ENCODE measurements at places on chromosomes 1 and 21. TPM values are rescaled to one million over a fixed set of nuclear protein-coding genes. Genes with fewer than 3 reads are reported as not detected.
A peak's percentile ranks its signal among the peaks of the same experiment; 100 is the strongest.

DNA sequence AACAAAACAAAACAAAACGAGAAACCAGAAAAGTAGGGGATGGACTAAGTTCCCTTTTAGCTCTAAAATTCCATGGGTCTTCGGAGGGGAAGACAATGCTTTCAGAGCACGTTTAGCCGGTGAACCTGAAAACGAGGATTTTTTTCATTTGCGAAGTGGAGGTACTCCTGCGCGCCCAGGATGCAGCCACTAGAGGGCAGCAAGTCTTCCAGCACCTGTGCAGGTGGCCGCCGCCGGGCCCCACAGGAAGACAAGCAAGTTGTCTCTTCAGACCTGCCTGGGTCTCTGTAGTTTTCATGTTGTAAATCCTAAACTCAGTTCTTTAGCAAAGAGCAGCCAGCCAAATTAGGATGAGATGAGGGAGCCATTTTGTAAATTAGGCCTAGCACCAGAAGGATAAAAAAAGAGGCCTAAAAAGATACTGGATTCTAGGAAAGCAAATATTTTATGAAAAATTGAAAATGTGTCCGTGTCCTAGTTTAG, 17.7 kb upstream of the SNX27 start:
- H3K27me3 ChIP-seq = no peaks in the 10 kb centered on the region
- no peak overlapping the region for H3K4me3 ChIP-seq
- H3K27ac ChIP-seq = peak overlapping the region; percentile 27

DNA sequence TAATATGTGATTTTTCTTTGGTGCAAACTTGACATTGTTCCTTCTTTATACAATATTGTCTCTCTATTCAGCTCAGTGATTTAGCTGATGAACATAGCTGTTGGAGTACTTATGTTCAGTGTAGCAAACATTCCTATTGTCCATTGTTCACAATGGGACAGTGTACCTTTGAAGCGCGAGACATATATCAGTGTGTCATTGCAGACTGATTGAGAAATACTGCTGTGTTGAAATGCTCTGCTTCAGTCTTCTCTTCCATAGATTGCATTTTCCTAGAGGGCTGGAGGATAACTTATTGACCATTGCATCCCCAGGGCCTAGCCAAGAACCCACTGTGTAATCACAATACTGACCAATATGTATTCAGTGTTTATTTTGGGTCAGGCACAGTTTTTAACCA, 46.5 kb downstream of the HLX start:
- no peak overlapping the region for H3K27ac ChIP-seq
- no peaks in the 10 kb centered on the region for H3K4me1 ChIP-seq
- peaks cover 62% of the 10 kb centered on the region for H3K27me3 ChIP-seq
- DNase-seq = no peak
- no peak overlapping the region for H3K4me3 ChIP-seq

- no peak for DNase-seq
- H3K4me1 ChIP-seq = no peaks in the 10 kb centered on the region
- H3K27me3 ChIP-seq = peaks cover 76% of the 10 kb centered on the region
- no peak overlapping the region for H3K4me3 ChIP-seq
Observed at GRCh38 chr1:25082995-25083394, 149.3 kb downstream of the SYF2 start.

- no peak for DNase-seq
- no peaks in the 10 kb centered on the region for H3K4me1 ChIP-seq
Observed at GRCh38 chr1:201964261-201964660, 9.0 kb downstream of the TIMM17A start.

DNA sequence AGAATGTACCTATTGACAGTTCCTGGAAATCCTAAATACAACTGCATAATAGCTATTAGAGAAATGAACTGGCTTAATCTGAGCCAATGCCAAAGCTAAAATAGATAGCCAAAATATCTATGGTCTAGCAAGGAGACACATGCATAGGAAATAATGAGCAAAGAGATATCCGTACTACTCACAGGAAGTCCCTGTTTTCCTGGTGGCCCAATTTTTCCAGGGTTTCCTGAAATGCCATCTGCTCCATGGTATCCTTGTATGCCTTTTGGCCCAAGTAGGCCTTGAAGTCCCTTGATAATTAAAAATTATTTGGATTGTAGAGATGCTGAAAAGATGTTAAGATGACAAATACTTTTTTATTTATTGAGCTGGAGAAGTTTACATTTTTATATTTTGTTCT, 108.4 kb upstream of the ZNHIT6 start:
- no peak for DNase-seq
- no peaks in the 10 kb centered on the region for H3K27me3 ChIP-seq
- H3K36me3 ChIP-seq = no peaks in the 10 kb centered on the region
- no peak overlapping the region for H3K27ac ChIP-seq
- peaks cover 24% of the 10 kb centered on the region for H3K4me1 ChIP-seq

DNA sequence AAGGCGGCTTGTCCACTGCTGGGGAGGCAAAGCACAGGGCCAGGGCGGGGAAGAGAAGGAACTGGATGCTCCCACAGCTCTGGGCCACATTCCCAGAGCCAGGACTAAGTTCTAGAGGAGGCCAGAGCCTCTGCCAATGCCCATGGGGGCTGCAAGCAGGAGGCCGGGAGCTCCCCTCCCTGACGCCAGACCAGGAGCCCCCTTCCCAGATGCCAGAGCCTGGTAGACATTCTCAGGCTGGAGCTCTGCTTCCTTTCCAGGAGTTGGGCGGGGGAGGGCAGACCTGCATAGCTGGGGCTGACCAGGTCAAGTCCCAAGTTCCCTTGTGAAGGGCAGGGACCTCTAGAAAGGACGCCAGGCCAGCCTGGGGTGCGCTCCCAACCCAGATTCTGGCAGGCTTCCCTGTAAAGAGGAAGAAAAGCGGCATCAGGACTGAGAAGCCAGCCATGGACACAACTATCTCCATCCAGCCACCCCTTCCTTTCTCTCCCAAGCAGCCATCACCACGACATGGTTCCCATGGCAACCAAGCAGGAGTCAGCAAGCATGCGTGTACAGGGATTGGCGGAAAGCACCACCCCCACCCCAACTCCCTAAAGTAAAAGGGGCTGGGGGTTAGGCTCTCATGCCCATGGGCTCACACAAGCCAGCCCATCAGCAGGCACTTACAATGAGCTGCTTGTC, 13.4 kb downstream of the KIF21B start:
- H3K36me3 ChIP-seq = no peaks in the 10 kb centered on the region
- no peak overlapping the region for H3K4me3 ChIP-seq
- H3K27ac ChIP-seq = no peak overlapping the region
- no peaks in the 10 kb centered on the region for H3K27me3 ChIP-seq

DNA sequence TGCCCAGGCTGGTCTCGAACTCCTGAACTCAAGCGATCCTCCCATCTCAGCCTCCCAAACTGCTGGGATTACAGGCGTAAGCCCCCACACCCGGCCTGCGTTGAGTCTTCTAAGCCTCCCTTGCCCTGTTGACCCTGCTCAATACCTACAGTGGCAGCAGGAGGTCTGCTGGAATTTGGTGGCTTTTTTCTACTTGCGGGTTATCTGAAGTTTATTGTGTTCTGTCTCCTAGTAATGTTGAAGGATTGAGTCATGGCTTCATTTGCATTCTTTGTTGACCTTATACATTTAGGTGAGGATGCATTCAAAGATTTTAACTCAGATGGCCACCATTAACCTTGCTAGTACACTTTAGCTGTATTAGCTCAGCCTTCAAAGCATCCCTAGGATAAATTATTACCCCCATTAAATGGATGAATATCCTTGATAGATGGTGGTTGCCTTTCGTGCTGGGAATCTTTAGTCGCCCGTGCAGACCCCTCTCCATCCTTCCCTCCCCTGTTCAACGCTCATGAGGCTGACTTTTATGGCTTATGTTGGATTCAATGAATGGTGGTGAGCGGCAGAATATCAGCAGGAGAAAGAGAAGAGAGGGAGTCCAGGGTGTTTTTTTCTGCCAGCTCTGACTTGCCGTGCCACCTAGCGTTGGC, 9.7 kb upstream of the NPPB start:
- H3K27ac ChIP-seq = no peak overlapping the region
- no peak for DNase-seq
- H3K4me3 ChIP-seq = no peak overlapping the region
- H3K27me3 ChIP-seq = peaks cover 70% of the 10 kb centered on the region
- no peaks in the 10 kb centered on the region for H3K4me1 ChIP-seq

- no peaks in the 10 kb centered on the region for H3K36me3 ChIP-seq
- no peak for DNase-seq
- peaks cover 62% of the 10 kb centered on the region for H3K27me3 ChIP-seq
- no peaks in the 10 kb centered on the region for H3K4me1 ChIP-seq
Observed at GRCh38 chr21:38479641-38480525, 18.4 kb downstream of the ERG start.

GRCh38 chr1:199914546-199914945, 113.0 kb upstream of the NR5A2 start:
- no peak overlapping the region for H3K4me3 ChIP-seq
- H3K27ac ChIP-seq = no peak overlapping the region
- H3K4me1 ChIP-seq = peaks cover 2% of the 10 kb centered on the region
- no peak for DNase-seq
- no peaks in the 10 kb centered on the region for H3K27me3 ChIP-seq
- peaks cover under 1% of the 10 kb centered on the region for H3K36me3 ChIP-seq

- no peaks in the 10 kb centered on the region for H3K27me3 ChIP-seq
- H3K4me1 ChIP-seq = peaks cover 6% of the 10 kb centered on the region
- no peak overlapping the region for H3K27ac ChIP-seq
- DNase-seq = no peak
Observed at GRCh38 chr1:234369784-234370183, 3.5 kb upstream of the COA6 start.

Gene L1TD1
- not detected for total RNA-seq
